Naive B cell (primary cell): ENCODE measurements at places on chromosomes 1 and 21. TPM values are rescaled to one million over a fixed set of nuclear protein-coding genes. Genes with fewer than 3 reads are reported as not detected.

The SH3D21 gene
- not detected for polyA plus RNA-seq

The SYF2 gene
- 77.6 TPM for polyA plus RNA-seq

The TMEM240 gene
- not detected for polyA plus RNA-seq

The TNNT2 gene
- polyA plus RNA-seq = not detected

The LMX1A gene
- not detected for polyA plus RNA-seq

The COL6A1 gene
- not detected for polyA plus RNA-seq

The TMIGD3 gene
- polyA plus RNA-seq = not detected

The PLA2G2C gene
- polyA plus RNA-seq = not detected

The CLDN17 gene
- polyA plus RNA-seq = not detected

The SPATA21 gene
- not detected for polyA plus RNA-seq

The TLR5 gene
- not detected for polyA plus RNA-seq

The NKAIN1 gene
- not detected for polyA plus RNA-seq

The OR2L8 gene
- 0.74 TPM for polyA plus RNA-seq

The PLA2G2D gene
- polyA plus RNA-seq = 3.8 TPM

The SYT14 gene
- polyA plus RNA-seq = not detected

The FMO5 gene
- 17.5 TPM for polyA plus RNA-seq
